Stimulated activated CD4-positive, alpha-beta T cell treated with anti-CD3 and anti-CD28 coated beads, Interleukin-1b, Interleukin-23, amount 100 ng/mL, for 48 hours (primary cell): ENCODE measurements at places on chromosomes 16 and 17.

DNA sequence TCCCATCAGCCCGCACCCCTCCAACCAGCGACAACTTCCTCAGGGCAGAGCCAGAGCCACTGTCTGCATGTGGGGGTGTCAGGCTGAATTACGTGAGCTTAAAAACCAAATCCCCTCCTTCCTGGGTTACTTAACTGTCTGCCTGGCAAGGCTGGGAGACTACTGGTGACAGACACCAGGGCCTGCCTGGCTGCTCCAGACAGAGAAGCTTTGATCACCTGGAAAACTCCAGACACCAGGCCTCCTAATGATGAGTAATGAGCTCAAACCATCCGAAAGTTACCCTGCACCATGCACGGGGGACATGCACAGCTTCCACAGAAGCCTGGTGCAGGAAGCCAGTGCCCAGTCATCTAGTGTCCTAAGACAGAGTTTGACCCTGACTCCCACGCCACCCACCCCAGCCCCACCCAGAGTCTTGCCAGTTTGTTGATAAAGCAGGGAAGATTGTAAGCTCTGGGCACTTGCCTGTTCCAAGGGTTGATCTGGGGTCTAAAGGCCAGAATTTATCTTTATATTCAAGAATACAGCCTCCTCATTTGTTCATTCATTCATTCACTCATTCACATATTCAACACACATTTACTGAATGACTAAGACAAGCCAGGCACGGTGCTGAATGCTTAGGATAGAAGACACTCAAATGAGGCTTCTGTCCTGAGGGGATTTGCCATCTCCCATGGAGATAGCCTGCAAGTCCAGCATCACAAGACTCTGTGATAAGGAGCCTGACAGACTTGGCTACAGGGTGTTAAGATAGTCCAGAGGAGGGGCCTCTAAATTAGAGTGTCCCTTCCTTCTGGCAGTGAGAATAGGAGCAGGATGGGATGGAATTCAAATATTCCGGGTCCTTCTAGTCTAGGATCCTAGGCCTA, 7.2 kb upstream of the CCDC182 start:
- DNase-seq, result no peak

- DNase-seq, result peak; percentile 4
Measured at GRCh38 chr16:13453938-13454553, 465.9 kb upstream of the ERCC4 start.

- DNase-seq, result no peak
Measured at GRCh38 chr16:47590472-47590871, 129.3 kb downstream of the PHKB start.

DNA sequence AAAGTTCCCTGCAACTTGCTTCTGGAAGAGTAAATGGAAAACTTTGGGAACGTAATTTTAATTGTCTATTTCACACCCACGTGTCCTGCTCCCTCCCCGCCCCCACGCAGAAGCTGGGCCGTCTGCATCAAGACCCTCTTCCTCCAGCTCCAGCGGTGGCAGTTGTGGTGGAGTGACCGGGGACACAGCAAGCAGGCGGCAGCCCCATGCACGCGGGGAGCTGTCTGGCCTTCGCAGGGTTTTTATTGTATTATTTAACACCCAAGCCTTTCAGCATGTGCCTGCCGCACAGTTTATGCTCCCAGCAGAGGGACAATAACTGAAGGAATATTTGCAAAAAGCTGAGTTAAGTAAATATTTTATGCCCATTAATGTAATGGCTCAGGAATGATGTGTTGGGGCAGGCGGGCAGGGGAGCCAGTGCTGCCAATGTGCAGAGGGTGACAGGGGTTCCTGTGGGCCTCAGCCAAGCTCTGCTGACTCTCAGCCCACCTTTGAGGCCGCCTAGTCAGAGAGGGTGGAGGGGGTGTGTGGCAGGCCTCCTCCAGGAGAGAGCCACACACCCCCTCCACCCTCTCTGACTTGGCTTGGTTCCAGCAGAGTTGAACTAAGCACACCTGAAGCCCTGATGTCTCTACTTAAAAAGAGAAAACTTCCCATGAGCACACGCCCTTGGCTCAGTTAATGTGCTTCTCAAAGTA, 32.4 kb upstream of the ENPP7 start:
- no peak for DNase-seq

DNA sequence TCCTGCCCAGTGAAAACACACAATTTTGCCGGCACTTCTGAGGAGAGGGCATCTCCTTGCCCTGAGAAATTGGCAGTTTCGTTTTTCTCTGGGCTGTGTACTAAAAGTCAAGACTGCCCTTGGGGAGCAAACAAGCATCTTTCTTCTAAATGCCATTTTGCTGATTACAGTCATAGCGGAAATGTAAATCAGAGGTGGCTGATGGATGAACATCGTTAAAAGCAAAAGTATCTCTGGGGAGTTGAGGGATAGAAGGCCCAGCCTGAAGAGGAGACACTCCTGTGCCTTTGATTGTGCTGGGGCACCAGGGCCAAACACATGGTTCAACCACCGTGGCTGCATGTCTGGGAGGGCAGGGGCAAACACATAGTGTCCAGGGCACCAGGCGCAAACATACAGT, 49.8 kb downstream of the ABCC12 start:
- DNase-seq, result no peak

- DNase-seq, result no peak
Measured at GRCh38 chr16:23452221-23452571, 793 bp downstream of the COG7 start.
